ENCODE measurements at places on chromosomes 12 and 14. TPM values are rescaled to one million over a fixed set of nuclear protein-coding genes. Genes with fewer than 3 reads are reported as not detected.

DNA sequence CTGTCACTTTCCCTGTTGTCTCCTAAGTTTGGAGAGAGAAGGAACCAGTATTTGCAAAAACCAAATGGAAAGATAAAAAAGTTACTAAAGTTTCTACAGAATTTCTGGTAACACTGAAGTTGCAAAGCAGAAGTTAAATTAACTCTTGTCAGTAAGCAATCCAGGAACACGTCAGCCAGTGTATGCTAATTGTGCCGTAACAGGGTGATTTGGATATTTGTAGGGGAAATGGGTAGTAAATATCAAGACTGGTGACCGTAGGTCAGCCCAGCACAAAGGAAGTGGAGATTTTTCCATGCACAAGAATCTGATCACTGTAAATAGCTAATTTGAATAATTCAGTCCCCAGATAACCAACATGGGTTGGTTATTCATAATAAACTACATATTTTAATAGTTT, 2.3 kb downstream of the CDKN1B start:
- H3K4me1 ChIP-seq, result peaks cover 2% of the 10 kb centered on the region
- peak overlapping the region; percentile 98 for H3K27ac ChIP-seq
- peak; percentile 67 for DNase-seq
- no peaks in the 10 kb centered on the region for H3K27me3 ChIP-seq

DNA sequence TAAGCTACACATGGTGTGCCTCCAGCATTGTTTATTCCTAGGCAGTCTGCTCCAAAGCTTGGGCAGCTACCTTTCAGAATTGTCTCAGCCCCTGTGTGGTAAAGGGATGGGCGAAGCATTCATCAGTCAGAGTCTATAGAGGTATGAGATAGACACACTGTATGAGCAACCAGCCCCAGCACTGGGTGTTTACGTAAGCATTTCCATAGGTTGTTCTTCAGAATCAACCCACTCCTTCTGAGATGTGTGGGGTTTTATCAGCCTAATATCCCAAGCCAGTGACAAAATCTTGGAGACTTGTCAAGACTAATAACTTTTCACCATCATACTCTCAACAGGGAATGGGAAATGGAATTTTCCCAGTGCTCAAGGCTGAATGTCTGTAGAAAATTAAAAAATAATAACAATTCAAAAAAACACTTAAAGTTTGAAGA, 98.2 kb downstream of the BTG1 start:
- H3K4me3 ChIP-seq, result no peak overlapping the region
- no peak for DNase-seq
- no peak overlapping the region for H3K27ac ChIP-seq
- H3K27me3 ChIP-seq, result no peaks in the 10 kb centered on the region
- no peaks in the 10 kb centered on the region for H3K36me3 ChIP-seq

DNA sequence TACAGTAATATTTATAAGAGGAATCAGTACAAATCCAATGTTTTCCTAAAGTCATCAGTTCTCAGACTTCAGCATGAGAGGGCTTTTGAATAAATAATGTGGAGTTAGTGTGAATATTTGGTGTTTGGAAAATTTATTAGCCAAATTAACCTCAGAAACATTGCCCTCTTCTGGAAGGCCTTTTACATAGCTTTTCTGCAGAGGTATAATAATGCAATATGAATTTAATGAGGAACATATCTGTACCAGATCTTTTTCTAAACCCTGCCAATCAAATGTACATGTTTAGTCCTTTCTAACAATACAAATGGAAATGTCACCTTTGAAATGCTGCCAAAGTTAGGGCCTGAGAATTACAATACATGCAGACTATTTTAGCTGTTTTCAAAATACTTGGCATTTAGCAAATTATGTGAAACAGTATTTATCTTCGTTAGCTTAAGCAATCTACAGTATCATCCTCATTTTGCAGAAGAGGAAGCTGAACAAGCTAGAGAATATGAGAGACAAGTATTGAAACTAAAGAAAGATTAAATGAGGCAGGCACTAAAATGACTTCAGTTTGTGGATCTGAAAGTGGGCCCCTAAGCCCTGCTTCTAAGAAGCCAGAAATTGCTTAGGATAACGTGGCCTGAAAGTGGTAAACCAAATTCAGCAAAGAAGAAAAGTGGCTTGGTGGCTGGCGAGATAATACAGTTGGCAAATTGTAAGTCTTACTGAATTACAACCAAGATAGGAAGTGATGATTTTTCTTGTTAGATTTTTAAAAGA, 60.4 kb upstream of the MANSC4 start:
- H3K4me3 ChIP-seq, result no peak overlapping the region
- DNase-seq, result no peak
- H3K36me3 ChIP-seq, result no peaks in the 10 kb centered on the region
- peaks cover 2% of the 10 kb centered on the region for H3K4me1 ChIP-seq
- H3K27me3 ChIP-seq, result no peaks in the 10 kb centered on the region

GPR65 gene
- 8.1 TPM for polyA plus RNA-seq

EFS gene
- 6.5 TPM for polyA plus RNA-seq

DNA sequence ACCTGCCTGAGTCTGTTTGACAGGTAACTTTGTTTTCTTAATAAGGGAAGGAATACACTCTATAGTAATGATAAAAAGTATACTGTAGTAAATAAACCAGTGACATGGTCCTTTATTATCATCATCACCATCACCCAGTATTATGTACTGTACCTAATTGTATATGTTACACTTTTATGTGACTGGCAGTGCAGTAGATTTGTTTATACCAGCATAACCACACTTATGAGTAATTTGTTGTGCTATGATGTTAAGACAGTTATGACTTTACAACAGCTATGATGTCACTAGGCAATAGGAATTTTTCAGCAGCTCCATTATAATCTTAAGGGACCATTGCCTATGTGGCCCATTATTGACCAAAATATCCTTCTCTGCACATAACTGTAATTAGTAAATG, 155.0 kb downstream of the NUBPL start:
- H3K4me3 ChIP-seq, result no peak overlapping the region
- no peak overlapping the region for H3K27ac ChIP-seq
- H3K27me3 ChIP-seq, result no peaks in the 10 kb centered on the region
- H3K4me1 ChIP-seq, result no peaks in the 10 kb centered on the region
- no peak for DNase-seq

DNA sequence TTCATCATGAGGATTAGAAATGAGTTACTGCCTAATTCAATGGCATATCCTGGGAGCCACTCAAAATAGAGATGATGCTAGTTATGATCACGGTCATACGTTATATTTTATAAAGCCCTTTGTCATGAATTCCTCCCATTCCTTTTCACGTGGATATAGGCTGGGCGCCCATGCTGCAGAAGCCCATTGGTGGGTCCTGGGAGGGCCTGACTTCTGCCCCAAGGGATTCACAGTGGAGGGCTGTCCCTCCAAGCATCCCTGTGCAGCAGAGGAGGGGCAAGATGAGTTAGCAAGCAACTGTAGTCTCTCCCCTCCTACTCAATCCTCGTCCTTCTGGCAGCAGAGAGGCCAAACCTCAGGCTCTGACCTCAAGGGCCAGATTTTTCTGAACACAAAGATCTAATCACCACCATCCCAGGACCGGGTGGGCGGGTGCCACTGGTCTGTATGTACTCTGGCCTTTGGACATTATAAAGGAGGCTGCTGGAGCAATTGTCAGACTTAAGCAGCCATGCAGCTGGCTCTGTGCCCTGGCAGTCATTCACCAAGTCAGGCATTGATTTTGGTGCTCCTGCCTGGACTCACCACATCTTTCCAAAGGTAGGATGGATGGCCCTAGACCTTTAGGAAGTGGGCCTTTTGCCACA, 8.6 kb downstream of the GLTP start:
- DNase-seq, result no peak
- H3K4me3 ChIP-seq, result no peak overlapping the region
- peaks cover 5% of the 10 kb centered on the region for H3K36me3 ChIP-seq
- no peaks in the 10 kb centered on the region for H3K4me1 ChIP-seq
- peak overlapping the region; percentile 33 for H3K27ac ChIP-seq

DNA sequence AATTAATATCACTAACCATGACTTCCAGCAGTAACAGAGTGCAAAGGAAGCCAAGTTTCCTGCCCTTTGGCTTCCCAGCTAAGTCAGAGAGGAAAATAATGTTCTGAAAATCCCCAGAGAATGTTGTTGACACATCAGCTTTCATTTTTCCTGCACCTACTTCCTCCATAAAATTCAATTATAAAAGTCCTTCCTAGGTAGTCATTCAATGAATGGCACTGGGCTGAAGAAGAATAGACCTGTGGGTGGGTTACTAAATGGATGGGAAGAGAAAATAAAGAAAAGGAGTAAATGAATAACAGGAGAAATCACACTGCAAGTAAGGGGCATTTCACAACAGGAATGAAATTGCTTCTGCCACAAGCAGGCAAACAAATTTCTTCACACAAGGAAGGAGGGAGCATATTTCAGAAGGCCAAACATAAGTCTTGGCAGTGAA, 73.2 kb upstream of the MDM1 start:
- H3K4me3 ChIP-seq, result no peak overlapping the region
- no peaks in the 10 kb centered on the region for H3K36me3 ChIP-seq
- peak; percentile 81 for DNase-seq
- H3K27ac ChIP-seq, result peak overlapping the region; percentile 38
- H3K27me3 ChIP-seq, result no peaks in the 10 kb centered on the region
- H3K4me1 ChIP-seq, result peaks cover 8% of the 10 kb centered on the region

GRCh38 chr12:22105542-22105941, 59.5 kb downstream of the CMAS start:
- H3K36me3 ChIP-seq, result no peaks in the 10 kb centered on the region
- DNase-seq, result no peak
- H3K4me1 ChIP-seq, result no peaks in the 10 kb centered on the region
- H3K27ac ChIP-seq, result no peak overlapping the region
- H3K4me3 ChIP-seq, result no peak overlapping the region

HAL gene
- 7.9 TPM for polyA plus RNA-seq

DNA sequence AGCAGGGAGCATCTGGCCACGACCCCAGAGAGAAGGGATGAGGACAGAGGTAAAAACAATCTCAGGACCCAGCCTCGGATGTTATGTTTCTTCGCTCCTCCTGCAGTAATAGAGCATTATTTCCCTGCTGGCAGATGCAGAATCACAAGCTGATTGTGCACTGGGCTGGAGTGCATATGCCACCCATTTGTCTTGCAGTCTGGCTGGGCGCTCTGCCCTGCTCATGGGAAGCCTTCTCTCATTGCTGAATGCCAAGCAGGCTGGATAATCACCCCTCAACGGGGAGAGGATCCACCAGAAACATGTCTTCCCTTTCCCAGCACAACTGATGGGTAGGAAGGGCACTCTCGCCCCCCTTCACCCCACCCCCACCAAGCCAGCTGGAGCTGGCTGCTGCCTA, 8.5 kb upstream of the VASH1 start:
- H3K4me1 ChIP-seq, result no peaks in the 10 kb centered on the region
- DNase-seq, result no peak
- no peaks in the 10 kb centered on the region for H3K27me3 ChIP-seq
- H3K4me3 ChIP-seq, result no peak overlapping the region
- no peaks in the 10 kb centered on the region for H3K36me3 ChIP-seq

- peak; percentile 69 for DNase-seq
- H3K27me3 ChIP-seq, result no peaks in the 10 kb centered on the region
- peaks cover 9% of the 10 kb centered on the region for H3K36me3 ChIP-seq
- peak overlapping the region; percentile 64 for H3K27ac ChIP-seq
Observed at GRCh38 chr12:94289461-94290312, 141.3 kb downstream of the PLXNC1 start.

DNA sequence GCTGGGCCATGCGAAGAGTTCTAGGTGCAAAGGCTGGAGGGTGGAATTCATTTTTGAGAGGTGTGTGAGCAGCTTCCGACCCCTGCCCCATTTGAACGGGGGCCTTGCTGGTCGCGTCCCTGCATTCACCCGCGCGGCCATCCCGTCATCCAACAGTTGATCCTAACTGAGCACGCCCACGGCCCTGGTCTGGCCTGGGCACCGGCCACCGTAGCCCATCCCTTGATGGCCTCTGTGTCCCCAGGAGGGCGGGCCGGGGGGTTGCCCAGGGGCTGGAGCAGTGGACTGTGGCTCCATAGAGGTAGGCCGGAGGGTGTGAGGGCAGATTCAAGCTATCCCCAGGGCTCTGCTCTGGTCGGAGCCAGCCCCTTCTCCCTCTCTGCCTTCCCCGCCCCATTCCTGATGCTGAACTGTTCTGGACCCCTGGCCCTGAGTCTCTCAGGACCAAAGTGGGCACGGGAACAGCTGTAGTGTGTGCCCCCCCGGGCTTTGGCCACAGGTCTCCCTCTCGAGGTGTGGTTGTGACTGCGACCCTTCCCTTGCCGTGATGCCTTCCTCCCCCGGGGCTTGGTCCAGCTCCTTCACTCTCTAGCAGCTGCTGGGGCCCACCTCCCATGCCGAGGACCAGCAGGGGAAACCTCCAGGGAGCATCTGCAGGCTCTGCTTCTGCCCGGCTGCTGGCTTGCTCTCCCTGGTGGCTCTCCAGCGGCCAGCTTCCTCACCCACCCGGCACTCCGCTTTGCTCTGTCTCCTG, 9.1 kb downstream of the MEG3 start:
- peaks cover 10% of the 10 kb centered on the region for H3K36me3 ChIP-seq
- no peak overlapping the region for H3K27ac ChIP-seq
- no peak for DNase-seq
- no peak overlapping the region for H3K4me3 ChIP-seq
- H3K4me1 ChIP-seq, result peaks cover 11% of the 10 kb centered on the region
- H3K27me3 ChIP-seq, result peaks cover 17% of the 10 kb centered on the region

GRCh38 chr14:39087493-39087892, 15.5 kb downstream of the SEC23A start:
- H3K4me1 ChIP-seq, result no peaks in the 10 kb centered on the region
- H3K27ac ChIP-seq, result no peak overlapping the region
- no peak for DNase-seq
- no peak overlapping the region for H3K4me3 ChIP-seq
- peaks cover 50% of the 10 kb centered on the region for H3K36me3 ChIP-seq

DNA sequence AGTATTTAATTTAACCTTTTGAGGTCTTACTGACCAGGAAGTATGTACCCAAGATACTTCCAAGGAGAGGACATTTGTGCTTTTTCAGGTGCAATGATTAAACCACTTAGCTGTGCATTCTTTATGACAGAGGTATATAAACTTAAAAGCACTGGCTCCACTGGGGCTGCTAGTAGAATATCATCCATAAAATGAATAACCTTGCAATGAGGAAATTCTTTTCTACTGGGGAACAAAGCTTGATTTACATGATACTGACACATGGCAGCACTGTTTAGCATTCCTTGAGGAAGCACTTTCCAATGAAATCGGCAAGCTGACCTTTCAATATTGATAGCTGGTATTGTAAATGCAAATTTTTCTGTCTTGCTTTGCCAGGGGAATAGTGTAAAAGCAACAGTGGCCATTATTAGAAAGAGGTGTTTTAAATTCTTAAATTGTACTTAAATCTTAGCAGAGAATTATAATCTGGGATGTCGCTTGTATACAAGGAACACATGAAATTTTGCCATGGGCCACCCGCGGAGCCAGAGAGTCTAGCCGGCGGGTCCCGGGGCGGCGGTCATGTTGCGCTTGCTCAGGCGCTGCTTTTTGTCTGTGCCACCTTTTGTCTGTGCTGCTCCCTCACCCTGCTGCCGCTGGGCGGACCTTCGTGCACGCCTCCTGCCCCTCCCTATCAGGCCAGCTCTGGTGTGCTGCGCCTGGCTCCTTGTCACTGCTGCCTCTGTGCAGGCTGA, 20.9 kb upstream of the BLTP3B start:
- peak; percentile 65 for DNase-seq
- no peaks in the 10 kb centered on the region for H3K36me3 ChIP-seq
- no peak overlapping the region for H3K4me3 ChIP-seq

Measured in lung (tissue), 17 donors.